Renal cortex interstitium (tissue), 15 donors: ENCODE measurements at places on chromosomes 2 and 18. TPM values are rescaled to one million over a fixed set of nuclear protein-coding genes. Genes with fewer than 3 reads are reported as not detected.

DNA sequence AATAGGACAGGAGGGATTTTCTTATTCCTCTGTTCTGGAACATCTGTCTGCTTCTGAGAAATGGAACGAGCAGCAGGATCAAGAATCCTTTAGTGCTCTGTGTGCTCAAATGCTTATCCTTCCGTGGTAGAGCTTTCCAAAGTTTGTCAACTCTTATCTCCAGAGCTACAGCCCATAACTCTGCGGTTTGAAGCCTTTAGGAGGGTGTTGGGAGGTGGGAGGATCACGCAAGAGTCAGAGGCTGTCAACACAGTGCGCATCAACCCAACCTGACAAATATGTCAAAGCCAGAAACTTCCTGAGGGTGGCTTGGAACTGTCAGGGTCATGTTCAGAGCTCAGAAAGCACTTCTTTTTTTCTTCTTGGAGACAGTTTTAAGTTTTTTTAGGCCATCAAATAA, 95.9 kb downstream of the CRIM1 start:
- no peak for DNase-seq

GRCh38 chr2:151906633-151906998, 78.4 kb upstream of the ARL5A start:
- DNase-seq, result no peak

The PDE11A gene
- polyA plus RNA-seq, result 6.7 TPM

The CCDC148 gene
- 8.4 TPM for polyA plus RNA-seq

The THUMPD2 gene
- 18.1 TPM for polyA plus RNA-seq
